Pancreas (tissue), 10 donors: ENCODE measurements at places on chromosomes 16 and 17. TPM values are rescaled to one million over a fixed set of nuclear protein-coding genes. Genes with fewer than 3 reads are reported as not detected.

Gene SNX20
- 0.40 TPM for polyA plus RNA-seq

DNA sequence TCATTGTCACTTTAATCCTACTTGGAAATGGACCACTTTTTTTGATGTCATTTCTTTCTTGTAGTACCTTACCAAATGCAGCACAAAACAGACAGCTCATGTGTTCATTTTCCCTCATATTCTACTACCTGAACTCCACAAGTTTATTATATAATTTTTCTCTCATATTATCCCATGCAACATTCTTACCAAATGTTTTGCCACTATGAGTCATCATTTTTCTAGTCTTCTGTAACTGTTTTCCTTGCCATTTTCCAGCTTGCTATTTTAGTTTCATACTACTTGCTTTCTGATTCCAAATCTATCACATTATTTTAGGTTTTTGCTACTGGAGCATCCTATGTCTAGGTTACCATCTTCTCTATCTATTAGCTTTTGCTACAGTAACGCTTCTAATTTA is 332.7 kb downstream of the ZFHX3 start:
- no peaks in the 10 kb centered on the region for H3K36me3 ChIP-seq
- H3K4me3 ChIP-seq = no peak overlapping the region
- no peak for DNase-seq
- no peak overlapping the region for H3K27ac ChIP-seq

GRCh38 chr17:82017612-82018151 is 5.0 kb downstream of the CENPX start:
- H3K27ac ChIP-seq = no peak overlapping the region
- H3K36me3 ChIP-seq = no peaks in the 10 kb centered on the region
- H3K27me3 ChIP-seq = no peaks in the 10 kb centered on the region
- no peak overlapping the region for H3K4me3 ChIP-seq

DNA sequence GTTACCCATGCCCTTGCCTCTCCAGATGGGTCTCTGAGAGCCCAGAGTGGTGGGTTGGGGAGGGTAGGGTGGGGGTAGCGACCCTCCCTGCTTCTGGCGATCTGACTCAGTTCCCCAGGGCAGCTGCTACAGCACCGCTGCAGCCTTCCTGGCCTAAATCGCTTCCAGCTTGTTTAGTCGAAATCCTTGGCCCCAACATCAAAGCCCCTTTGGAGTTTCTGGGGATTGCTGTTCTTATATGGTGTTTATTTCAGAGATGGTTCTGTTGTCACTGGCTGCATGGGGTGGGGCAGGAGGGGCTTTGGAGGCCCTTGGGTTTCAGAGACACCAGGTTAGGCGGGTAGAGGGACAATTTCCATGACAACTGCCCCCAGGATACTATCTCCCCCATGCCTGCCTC is 35.9 kb downstream of the FZD2 start:
- H3K36me3 ChIP-seq = no peaks in the 10 kb centered on the region
- no peak overlapping the region for H3K4me3 ChIP-seq
- H3K4me1 ChIP-seq = no peaks in the 10 kb centered on the region
- H3K27me3 ChIP-seq = no peaks in the 10 kb centered on the region
- no peak for DNase-seq

DNA sequence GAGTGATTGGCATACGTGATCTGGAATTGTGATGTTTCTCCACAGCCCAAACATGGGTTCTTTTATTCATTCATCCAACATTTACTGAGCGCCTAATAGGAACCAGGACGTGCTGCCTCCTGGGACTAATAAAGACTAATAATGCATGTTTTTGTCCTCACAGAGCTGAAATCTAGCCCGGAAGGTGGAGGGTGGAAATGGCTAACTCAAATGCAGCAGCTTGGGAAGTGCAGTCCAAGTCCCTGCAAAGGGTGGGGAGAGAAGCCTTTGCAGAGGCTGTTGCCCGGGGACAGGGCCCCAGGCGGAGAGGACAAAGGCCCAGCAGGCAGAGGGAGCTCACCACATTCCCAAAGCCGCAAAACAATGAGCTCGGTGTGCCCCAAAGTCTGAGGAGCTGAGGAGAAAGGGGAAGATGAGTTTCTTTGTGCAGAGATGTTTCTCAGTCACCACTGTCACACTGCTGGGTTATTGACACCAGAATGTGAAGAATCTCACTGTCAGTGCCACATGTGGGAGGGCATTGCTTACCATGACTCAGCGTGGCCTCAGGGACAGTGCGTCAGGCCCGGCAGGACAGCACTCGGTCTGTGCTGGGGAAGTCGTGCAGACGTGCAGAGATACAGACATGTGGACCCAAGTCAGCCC is 118.2 kb upstream of the CHMP6 start:
- H3K27ac ChIP-seq = no peak overlapping the region
- no peaks in the 10 kb centered on the region for H3K36me3 ChIP-seq
- no peak for DNase-seq
- no peaks in the 10 kb centered on the region for H3K27me3 ChIP-seq
- H3K4me3 ChIP-seq = no peak overlapping the region

DNA sequence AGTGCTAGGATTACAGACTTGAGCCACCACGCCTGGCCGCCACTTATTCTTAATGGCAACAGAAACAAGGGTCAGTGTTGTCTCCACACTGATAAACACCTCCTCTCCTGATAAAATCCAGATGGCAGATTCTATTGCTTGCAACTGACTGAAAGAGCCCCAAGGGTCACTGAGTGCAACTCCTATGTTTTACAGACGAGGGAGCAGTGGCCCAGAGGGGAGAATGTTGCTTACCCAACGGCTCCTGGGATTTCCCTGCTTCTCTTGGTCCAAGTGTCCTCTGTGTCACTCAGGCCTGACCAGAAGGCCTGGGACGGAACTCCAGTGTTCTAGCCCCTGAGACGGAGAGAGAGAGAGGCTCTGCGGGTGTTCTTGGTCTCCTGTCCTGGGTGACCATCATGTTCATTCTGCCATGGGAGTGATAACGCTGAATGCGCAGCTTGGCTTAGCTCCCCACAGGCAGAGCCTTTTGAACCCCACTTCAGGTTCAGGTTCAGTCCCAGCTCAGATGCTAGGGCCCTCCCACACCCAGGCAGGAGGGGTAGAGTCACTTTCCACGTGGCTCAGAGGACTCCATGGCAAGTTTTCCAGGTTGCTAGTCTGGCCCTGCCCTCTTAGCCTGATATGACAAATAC is 77.3 kb upstream of the NLRP1 start:
- no peaks in the 10 kb centered on the region for H3K4me1 ChIP-seq
- no peak overlapping the region for H3K27ac ChIP-seq
- no peaks in the 10 kb centered on the region for H3K27me3 ChIP-seq
- no peak overlapping the region for H3K4me3 ChIP-seq
- no peaks in the 10 kb centered on the region for H3K36me3 ChIP-seq

GRCh38 chr17:46028981-46029565 is 30.0 kb downstream of the STH start:
- no peaks in the 10 kb centered on the region for H3K27me3 ChIP-seq
- peaks cover 12% of the 10 kb centered on the region for H3K36me3 ChIP-seq
- H3K27ac ChIP-seq = no peak overlapping the region
- no peak for DNase-seq

DNA sequence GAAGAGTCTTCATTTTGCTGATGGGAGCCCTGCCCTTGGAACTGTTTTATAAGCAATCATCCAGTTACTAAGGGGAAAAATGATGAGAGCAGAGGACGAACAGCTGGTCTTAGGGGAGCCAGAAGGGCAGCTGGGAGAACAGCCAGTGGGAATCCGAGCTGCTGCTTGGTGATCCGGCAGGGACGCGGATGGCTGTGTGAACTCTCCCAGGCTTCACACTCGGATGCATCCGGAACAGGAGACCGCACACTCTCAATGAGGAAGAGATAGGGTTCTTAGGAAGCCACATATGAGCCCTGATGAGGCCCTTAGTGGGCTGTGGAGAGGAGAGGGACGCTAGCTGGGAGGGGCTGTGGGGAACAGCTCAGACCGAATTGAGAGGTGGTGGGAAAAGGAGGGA is 5.0 kb upstream of the CACNG5 start:
- no peaks in the 10 kb centered on the region for H3K4me1 ChIP-seq
- H3K27me3 ChIP-seq = no peaks in the 10 kb centered on the region
- no peak overlapping the region for H3K4me3 ChIP-seq
- H3K27ac ChIP-seq = no peak overlapping the region
- DNase-seq = no peak

DNA sequence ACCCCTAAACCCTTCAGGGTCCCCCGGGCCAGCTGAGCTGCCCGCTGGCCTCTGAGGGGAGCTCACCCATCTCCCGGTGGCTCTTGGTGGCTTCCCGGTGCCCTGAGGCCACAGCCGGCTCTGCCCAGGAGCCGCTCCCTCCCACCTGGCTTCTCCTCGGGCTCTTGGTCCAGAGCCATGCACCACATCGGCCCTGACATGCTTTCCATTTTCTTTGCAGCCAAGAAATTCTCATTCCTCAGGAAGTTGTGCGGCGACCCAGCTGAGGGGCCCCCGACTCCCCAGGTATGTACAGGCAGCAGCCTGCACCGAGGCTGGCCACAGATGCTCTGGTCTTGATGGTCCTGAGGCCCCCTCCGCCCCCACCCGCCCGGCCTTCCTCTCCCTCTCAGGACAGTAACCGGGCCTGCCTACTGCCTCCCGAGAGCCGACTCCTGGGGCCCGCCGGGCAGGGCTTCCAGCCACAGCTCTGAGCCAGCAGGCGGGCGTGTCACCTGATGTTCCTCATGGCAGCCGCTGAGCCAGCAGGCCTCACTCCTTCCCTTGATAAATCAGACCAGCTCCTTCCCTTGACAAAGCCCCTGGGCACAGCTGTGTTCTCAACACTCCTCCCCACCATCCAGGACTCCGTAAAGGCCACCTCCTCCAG is 28.4 kb upstream of the ZFPM1 start:
- no peaks in the 10 kb centered on the region for H3K4me1 ChIP-seq
- no peak overlapping the region for H3K4me3 ChIP-seq
- peaks cover under 1% of the 10 kb centered on the region for H3K27me3 ChIP-seq
- no peaks in the 10 kb centered on the region for H3K36me3 ChIP-seq

Gene NOL3
- 119 TPM for polyA plus RNA-seq

Gene CCL2
- polyA plus RNA-seq = 97.1 TPM
